ENCODE measurements at places on chromosomes 3 and 15.

DNA sequence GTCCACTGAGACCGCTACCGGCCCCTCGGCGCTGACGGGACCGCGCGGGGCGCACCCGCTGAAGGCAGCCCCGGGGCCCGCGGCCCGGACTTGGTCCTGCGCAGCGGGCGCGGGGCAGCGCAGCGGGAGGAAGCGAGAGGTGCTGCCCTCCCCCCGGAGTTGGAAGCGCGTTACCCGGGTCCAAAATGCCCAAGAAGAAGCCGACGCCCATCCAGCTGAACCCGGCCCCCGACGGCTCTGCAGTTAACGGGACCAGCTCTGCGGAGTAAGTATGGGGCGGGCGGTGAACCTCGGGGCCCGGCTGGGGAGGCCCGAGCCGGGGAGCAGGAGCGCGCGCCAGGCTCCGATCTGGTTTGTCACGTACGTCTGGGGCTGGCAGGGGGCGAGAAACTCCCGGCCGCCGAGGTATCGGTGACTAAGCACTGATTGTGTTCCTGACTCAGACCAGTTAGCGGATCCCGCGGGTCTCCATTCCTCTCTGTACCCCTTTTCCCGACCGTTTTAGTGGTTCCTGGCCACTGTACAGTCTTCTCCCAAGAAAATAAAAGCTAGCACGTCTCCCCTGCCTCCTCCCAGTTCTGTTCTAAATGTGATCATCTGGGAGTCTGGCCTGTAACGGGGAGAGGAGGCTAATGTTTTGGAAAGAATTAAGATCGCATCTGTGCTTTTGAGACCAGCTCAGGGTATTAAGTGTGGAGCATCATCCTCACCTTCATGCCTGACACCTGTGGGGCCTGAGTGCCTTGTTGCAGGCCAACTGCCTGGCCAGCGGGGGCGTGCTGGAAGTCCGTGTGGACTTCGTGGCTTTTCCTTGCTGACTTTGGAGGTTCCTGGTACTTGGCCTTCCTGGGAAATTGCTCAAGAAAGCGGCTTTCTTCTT is 691 bp downstream of the MAP2K1 start:
- DNase-seq: peak; percentile 63

DNA sequence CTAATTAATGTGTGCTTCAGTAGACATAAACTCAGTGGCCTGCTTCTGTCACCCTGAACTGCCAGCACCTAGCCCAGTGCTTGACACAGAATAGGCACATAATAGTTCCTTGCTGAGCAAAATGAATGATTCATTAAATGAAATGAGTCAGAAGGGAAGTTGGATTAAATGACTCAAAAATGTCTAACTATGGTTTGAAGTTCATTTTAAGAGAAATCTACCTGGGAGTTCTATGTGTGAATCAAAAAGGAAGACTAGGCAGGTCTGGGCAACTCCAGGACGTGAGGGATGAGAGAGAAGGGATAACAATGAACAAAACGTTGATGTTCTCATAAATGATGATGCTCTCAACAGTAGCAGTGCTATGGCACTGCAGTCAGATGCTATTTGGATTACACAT is 175.0 kb downstream of the CFAP20DC start:
- peak; percentile 24 for DNase-seq

GRCh38 chr3:78402720-78403119 is 1362.8 kb downstream of the ROBO2 start:
- no peak for DNase-seq

DNA sequence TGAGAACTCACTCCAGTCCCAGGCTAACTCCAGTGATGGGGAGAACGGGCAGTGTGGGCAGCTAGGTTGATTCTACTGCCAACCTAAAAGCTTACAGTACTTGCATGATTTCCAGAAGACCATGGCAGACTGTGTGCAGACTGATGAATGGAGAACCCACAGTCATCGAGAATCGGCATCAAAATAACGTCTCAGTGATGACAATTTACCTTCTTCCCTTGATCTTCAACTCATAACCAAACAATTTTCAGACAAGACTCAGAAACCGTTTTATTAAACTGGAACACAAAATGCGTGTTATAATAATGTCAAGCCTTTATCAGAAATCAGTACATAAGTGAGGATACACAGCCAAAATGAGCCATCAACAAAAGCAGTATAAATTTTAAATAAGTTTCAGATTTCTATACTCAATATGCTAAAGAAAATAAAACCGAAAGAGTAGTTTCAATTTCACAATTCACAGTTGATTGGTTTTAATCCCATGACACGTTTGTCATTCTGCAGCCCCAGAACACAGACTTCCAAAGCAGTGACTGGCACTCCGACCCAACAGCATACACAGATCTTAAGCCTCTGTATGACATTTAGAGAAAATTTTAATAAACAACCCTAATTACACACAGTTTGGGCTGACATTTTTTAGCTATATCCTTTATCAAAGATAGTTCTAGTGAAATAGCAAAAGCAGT is 54.5 kb downstream of the ZMAT3 start:
- no peak for DNase-seq

GRCh38 chr15:92853222-92853621 is 46.9 kb upstream of the CHD2 start:
- DNase-seq: no peak

GRCh38 chr3:126155280-126155640 is 25.1 kb downstream of the ALDH1L1 start:
- DNase-seq: no peak

DNA sequence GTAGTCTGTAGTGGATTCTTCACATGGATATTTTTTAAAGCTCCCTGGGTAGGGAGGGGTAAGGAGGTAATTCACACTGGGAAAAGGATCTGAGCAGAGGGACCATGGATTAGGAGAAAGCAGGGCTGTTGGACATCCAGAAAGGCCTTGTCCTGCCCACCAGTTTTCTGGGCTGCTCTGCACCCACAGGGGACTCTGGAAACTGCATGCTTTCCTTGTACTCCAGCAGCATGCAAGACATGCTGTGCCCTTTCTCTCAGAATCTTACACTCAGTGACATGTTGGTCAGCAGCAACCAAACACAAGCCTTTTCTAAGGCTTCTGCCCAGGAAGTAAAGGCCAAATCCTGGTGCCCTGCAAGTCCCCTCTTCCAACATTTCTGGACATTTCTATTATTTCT is 2.5 kb upstream of the FBN1 start:
- no peak for DNase-seq

GRCh38 chr3:169846458-169847193 is 23.1 kb downstream of the LRRC31 start:
- no peak for DNase-seq

- DNase-seq: no peak
Measured at GRCh38 chr15:45101749-45102148, 12.2 kb downstream of the DUOX2 start.

DNA sequence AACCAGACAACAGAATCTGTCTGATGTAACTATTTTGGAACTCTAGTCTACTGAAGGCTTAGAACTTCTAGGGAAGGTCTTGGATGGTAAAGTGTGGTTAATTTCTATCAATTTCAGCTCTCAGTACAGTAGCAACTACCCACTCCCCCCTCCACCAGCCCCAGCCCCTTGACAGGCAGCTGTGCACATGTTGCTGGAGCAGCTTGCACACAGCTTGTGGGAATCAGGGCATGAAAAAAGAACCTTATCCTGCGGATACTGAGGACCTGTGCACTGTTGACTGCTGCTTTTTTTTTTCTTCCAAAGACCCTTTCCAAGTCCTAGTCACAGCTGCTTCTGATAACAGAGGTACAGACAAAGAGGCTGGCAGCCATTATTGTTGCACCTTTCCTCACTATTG is 81.5 kb upstream of the UBP1 start:
- no peak for DNase-seq

GRCh38 chr3:126445506-126445905 is 30.2 kb downstream of the ZXDC start:
- no peak for DNase-seq

- DNase-seq: peak; percentile 92
Measured at GRCh38 chr15:90885432-90886290, 1.4 kb downstream of the FES start.

GRCh38 chr3:151145713-151146070 is 57.3 kb downstream of the GPR171 start:
- no peak for DNase-seq

DNA sequence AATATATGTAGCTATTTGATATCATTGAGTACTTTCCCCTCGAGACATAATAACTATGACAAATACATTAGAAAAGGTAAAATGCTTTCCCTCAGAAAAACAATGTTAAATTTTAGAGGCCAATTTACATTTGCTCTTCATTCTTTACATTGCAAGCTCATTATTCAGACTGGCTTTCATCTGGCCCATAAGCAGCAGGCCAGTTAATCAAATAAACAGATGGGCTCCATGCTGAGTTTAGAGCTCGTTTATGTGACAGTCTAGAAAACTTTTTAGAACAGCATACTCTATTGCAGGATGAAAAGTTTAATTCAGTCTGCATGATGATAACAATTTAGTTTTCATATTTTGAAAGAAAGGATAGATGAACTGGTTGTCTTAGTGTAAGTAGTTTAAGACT is 150.6 kb downstream of the DUT start:
- no peak for DNase-seq

- DNase-seq: peak; percentile 17
Measured at GRCh38 chr15:52134502-52135144, 22.0 kb upstream of the BCL2L10 start.

Data from suppressor macrophage (primary cell).